ENCODE measurements at places on chromosomes 7 and 10.

GRCh38 chr10:95818668-95819067 lies 62.7 kb downstream of the ENTPD1 start:
- no peak for DNase-seq

- no peak for DNase-seq
These were observed 189.7 kb downstream of the TMEM26 start for GRCh38 chr10:61263518-61263917.

DNA sequence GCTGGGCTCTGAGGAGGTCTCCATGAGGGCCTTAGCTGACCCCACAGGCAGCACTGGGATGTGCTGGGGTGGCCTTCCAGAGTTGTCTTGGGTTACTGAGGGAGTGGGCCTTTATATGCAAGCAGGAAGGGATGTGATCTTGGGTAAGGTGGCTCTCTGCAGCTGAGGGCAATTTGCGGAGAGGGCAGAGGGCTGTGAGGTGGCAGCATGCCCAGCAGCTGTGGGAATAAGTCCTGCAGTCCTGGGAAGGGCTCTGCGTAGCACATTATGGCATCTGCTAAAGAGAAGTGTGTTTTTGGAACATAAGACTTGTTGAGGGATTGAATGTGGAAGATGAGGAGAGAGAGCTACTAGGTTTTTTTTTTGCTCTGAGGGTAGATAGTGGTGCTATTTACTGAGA lies 99.6 kb upstream of the KMT2E start:
- no peak for DNase-seq

DNA sequence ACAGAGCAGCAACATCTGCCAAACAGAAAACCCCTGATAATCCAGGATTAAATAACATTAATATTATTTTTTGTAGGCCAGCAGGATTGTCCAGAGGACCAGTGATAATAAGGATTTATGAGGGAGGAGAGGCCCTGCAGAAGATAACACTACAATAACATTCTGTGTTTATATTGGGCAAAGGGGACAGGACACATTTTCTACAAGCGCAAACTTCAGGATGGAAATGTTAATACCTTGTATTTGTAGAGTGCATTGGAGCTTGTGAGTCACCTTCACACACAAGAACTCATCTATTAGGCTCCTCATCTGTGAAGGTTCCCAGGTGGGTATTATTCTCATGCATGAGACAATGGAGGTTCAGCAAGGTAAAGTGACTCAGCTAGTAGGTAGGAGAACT lies 51.0 kb downstream of the BAMBI start:
- DNase-seq, result no peak

DNA sequence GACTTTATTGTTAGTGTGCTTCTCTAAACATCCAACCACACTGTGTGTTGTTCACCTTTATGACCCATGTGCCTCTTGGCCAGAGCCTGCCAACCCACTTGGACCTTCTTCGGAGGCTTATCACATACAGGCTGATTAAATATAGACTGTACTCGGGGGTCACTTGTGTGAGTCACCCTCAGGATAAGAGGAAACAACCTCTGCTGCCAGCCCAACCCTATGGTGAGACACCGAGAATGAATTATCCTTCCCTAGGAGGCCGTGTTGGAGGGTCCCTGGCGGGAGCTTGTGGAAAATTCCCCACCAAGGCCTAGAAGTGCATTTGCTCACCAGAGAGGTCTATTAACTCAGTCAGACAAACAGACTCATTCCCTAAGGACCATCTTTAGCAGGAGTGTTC lies 63.0 kb downstream of the FAS start:
- no peak for DNase-seq

DNA sequence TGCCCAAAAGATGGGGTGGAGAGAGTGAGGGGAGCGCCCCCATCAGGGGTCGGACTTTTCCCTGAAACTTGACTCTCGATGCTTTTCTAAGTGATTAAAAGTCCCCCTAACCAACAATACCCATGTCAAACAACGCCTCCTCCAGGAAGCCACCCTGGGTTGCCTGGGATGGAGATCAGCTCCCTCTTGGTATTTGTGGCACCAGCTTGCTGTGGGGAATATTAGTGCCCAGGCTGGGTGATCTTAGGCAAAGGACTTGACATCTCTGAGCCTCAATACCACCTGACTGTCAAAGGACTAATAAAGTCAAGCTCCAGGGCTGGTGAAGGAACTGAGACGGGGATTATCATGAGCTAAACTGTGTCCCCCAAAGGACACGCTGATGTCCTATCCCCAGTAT lies 18.2 kb upstream of the ELFN1 start:
- DNase-seq, result no peak

DNA sequence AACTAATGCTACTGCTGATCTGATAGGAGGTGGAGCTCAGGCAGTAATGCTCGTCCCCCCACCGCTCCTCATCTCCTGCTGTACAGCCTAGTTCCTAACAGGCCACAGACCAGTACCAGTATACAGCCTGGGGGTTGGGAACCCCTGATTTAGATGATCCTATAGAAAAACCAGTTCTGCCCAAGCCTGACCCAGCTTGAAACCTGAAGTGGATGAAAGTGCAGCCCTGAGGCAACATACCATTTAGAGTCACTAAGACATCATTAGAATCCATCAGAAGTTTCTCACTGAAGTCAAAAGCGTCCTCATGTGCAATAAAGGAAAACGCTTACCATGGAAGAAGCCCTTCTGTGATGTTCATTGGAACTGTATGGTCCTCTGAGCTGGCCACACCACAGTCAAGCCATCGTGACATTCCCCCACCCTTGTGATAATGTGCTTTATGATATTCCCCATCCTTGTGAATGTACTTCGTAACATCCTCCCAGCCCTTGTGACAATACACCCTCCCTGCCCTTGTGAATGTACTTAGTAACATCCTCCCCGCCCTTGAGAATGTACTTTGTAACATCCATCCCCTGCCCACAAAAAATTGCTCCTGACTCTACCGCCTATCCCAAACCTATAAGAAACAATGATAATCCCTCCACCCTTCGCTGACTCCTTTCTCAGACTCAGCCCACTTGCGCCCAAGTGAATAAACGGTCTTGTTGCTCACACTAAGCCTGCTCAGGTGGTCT lies 65.9 kb upstream of the HECTD2 start:
- no peak for DNase-seq

- no peak for DNase-seq
These were observed 257.8 kb upstream of the ZNF32 start for GRCh38 chr10:43906490-43906889.

DNA sequence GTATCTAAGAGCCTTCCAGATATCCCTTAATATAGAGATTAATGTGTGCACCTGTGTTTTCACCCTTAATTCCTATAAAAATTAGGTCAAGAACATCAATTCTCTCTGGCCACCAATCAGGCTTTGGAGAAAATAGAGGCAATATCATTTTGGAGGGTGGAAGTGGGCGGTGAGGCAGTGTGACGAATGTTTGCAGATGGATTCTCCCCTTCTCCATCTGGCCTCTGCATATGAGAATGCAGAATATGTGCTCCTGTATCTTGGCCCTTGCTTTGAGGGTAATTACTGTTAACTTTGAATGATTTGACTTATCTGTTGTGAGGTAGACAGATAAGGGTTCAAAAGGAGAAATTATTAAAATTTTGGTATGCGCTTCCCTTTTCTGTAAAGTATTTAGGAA lies 304.0 kb upstream of the NPSR1 start:
- no peak for DNase-seq

GRCh38 chr7:21829731-21830130 lies 116.0 kb downstream of the CDCA7L start:
- no peak for DNase-seq

- DNase-seq, result no peak
These were observed 188.1 kb upstream of the MYO3A start for GRCh38 chr10:25745976-25746375.
